ENCODE measurements at places on chromosomes 5 and 9.
A peak's percentile ranks its signal among the peaks of the same experiment; 100 is the strongest.

DNA sequence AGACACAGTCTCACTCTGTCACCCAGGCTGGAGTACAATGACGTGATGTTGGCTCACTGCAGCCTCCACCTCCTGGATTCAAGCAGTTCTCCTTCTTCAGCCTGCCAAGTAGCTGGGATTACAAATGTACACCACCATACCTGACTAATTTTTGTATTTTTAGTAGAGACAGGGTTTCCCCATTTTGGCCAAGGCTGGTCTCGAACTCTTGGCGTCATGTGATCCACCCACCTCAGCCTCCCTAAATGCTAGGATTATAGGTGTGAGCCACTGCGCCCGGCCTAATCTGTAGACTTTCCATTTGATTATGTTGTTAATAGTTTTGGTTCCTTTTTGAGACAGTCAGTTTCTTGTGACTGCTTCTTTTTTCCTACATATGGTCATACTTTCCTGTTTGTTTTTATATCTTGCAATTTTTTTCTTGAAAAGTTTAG is 31.0 kb downstream of the MTREX start:
- DNase-seq: peak; percentile 6

- DNase-seq: no peak
Observed at GRCh38 chr5:100424787-100425186, 110.4 kb upstream of the FAM174A start.

DNA sequence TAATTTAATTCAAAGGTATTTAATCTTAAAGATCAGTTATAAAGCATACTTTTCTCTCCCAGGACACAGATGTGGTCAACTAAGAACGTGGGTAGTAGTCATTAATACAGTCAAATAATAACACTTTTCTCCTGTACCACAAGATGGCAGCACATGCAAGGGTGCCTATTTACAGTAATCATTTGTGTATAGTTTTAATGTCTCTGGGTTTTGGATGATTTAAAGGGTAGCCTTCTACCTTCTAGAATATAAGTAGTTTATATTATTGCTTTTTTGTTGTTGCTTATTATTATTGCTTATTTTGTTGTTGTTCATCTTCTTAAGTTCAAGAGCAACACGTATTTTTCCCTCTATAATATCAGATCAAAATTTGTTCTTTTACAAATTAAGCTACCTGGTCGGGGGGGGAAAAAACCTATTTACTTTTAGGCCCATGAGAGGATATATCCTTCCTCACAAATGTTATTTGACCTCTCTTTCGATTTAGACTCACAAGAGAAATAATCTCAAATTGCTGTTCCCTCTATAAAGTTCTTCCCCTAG is 59.6 kb upstream of the SLC27A6 start:
- DNase-seq: peak; percentile 32

DNA sequence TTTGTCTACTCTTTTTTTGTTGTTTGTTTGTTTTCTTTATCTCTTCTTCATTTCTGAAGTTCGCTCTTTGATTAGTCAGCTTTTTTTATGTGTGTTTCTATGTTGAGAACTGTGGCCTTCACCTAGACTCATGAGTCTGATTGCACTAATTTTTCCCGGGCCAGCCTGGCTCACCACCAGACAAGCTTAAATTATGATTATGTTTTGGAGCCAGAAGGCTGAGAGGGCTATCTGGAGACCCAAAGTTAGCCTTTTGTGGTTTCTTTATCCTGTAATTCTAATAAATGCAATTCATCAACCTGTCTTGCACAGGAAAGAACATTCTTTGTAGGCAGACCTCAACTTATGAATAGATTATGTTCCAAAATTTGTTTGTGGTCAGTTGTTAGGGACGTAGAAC is 20.8 kb upstream of the ACTBL2 start:
- DNase-seq: no peak

DNA sequence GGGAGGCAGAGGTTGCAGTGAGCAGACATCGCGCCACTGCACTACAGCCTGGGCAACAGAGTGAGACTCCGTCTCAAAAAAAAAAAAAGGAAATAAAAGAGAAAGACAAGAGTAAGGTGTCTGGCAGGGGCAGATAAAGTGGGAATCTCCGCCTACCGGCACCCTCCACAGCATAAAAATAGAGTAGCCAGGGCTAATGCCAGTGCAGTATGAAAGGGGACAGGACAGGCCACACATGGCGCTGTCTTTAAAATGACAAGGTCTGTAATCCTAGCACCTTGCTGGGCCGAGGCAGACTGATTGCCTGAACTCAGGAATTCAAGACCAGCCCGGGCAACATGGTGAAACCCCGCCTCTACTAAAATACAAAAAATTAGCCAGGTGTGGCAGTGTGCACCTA is 7.8 kb downstream of the BICD2 start:
- DNase-seq: no peak

- DNase-seq: no peak
Observed at GRCh38 chr5:24645483-24645882, 705 bp upstream of the CDH10 start.

DNA sequence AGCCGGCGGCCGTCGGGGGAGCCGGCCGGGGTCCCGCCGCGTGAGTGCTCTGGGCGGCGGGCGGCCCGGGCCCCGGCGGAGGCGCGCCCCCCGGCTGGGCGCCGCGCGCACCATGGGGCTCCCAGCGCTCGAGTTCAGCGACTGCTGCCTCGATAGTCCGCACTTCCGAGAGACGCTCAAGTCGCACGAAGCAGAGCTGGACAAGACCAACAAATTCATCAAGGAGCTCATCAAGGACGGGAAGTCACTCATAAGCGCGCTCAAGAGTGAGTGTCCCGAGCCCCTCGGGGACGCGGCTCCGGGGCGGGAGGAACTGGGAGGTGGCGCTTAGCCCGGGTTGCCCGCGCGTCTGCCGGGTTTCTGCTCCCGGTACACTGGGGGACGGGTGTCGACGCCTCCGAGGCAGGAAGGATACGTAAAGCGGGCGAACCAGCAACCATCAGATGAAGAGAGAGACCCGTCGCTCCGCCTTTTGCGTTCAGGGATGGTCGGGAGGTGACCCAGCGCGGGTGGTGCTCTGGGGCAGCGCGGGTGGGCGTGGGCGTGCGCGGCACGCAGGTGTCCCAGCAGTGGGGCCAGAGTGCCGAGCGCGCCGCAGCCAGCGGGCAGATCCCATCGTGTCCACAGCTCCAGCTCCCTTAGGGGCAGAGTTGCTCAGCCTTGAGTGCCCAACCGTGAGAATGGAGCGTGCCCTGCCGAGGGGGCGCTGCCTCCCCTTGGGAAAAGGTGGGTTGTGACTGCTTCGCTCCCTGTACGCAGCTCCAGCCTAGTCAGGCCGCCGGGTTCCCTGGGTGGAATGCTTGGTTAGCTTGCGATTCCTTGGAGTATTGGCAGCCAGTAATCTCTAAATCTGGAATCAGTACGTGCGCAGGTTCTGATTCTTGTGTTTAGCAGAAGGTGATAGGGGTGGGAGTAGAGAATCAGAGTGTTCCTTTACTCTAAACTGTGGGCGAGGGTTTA is 753 bp downstream of the ARHGAP26 start:
- DNase-seq: peak; percentile 49

GRCh38 chr9:124357721-124358361 is 57.4 kb downstream of the PSMB7 start:
- no peak for DNase-seq

DNA sequence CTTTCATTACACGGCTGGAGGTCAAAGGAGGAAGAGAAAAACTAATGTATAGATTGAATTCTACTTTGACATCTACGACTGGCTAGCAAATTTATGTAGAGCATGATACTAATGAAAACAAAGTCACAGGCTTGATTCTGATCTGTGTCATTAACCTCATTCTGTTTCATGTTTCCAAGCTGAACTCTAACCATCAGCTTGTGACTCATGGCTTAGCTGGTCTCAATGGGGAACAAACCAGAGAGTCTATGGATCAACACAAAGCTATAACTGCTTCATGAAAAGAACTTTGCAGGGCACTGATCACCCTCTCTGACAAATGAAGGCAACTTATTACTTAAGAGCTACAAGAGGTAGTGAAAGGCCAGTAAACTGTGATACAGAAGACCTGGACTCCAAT is 23.6 kb upstream of the PDE4D start:
- DNase-seq: no peak

DNA sequence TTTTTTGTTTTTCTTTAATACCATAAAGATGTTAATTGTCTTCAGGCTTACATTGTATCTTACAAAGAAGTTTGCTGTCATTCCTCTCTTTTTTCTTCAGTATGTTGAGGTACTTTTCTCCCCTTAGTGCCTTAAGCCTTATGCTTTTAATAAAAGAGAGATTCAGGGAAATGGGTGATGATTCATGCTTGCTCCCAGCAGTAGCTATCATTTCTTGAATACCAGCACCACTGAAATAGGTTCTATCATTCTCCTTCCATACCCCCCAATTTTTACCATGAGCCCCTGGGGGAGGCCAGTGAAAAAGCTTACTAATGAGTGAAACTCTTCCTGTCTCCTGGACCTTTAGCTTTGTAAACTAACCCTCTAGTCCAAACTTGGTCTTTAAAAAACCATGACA is 165.0 kb downstream of the FBXL7 start:
- DNase-seq: no peak

- peak; percentile 29 for DNase-seq
Observed at GRCh38 chr5:151094030-151094851, 13.4 kb upstream of the TNIP1 start.

- no peak for DNase-seq
Observed at GRCh38 chr5:122757285-122757684, 17.6 kb upstream of the SNX2 start.

DNA sequence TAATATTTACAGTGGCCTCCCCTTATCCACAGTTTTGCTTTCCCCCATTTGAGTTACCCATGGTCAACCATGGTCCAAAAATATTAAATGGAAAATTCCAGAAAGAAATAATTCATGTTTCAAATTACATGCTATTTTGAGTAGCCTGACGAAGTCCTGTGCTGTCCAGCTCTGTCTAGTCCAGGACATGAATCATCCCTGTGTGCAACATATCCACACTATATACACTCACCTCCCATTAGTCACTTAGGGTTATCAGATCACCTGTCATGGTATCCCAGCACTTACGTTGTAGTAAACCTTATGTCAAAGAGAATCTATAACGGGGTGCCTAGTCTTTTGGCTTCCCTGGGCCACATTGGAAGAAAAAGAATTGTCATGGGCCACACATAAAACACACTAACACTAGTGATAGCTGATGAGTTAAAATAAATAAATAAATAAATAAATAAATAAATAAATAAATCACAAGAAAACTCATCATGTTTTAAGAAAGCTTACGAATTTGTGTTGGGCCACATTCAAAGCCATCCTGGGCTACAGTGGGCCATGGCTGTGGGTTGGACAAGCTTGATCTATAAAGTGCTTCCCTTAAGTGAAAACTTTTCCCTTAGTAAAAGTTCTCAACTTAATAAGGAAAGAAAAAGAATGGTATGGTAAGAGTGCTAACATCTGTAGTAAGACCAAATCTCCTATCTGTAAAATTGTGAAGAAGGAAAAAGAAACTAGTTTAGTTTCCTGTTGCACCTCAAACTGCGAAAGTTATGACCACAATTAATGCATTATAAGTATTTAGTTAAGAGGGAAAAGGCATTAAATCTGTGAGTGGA is 15.9 kb upstream of the OMD start:
- DNase-seq: no peak

All from activated CD4-positive, alpha-beta T cell treated with anti-CD3 and anti-CD28 coated beads, Interleukin-2, amount 50 U/mL, for 1 hour (primary cell).